ENCODE measurements at places on chromosomes 4 and X.

GRCh38 chr4:148071009-148071408 is 339.1 kb downstream of the ARHGAP10 start:
- H3K27me3 ChIP-seq, result no peaks in the 10 kb centered on the region
- no peak overlapping the region for H3K4me3 ChIP-seq
- no peaks in the 10 kb centered on the region for H3K4me1 ChIP-seq
- no peak overlapping the region for H3K27ac ChIP-seq

- H3K27me3 ChIP-seq, result no peaks in the 10 kb centered on the region
- H3K4me1 ChIP-seq, result peaks cover 1% of the 10 kb centered on the region
- no peaks in the 10 kb centered on the region for H3K36me3 ChIP-seq
- no peak for DNase-seq
- no peak overlapping the region for H3K4me3 ChIP-seq
Observed at GRCh38 chr4:154485127-154485773, 6.3 kb downstream of the DCHS2 start.

DNA sequence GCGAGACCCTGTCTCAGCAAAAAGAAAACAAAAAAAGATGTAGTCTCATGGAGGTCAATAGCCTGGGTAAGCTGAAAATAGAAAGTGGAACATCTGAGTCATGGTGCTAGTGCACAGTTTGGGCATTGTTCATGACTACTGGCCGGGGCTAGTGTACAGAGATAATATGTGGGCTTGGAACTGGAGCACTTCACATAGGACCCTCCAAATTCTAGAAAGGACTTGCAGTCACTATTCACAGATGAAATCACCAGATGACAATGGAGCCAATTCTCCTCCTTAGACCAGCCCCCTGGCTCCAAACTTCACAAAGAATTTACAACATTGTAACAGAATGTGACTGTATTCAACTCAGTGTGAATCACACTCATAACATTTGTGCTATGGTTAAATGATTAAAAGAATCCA is 367.8 kb upstream of the SLC7A11 start:
- H3K27me3 ChIP-seq, result no peaks in the 10 kb centered on the region
- DNase-seq, result no peak
- peaks cover 8% of the 10 kb centered on the region for H3K4me1 ChIP-seq
- no peak overlapping the region for H3K4me3 ChIP-seq

DNA sequence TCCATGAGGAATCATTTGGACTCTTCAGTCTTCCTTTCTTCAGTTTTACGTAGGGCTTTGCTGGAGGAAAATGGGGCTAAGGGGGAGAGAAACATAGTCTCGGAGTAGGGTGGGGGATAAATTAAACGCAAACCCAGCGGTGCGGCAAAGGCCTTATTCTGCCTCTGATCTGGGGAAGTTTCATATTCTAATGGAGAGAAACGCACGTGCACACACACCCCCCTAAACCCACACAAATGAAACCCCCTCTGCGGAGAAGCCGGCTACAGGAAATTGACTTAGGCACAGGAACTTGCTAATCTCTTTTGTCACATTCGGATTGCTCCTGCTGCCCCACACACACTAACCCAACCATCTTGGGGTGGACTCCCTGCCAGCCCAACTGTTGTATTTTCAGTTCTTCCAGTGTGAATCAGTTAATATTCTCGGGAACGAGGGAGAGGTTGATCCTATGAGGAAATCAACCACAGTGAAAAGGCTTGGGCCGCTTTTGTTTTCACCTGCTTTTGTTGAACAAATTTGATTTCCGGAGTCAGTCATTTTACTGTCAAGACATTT is at the start of gene RHOH:
RHOH (plus strand) TSS at position 308 of the 558 bp plus-strand sequence. CDS start 46,356 bp downstream, outside the sequence.
- H3K36me3 ChIP-seq, result no peaks in the 10 kb centered on the region
- no peaks in the 10 kb centered on the region for H3K27me3 ChIP-seq
- H3K4me1 ChIP-seq, result no peaks in the 10 kb centered on the region
- no peak within 1 kb of the TSS for H3K4me3 ChIP-seq
- H3K27ac ChIP-seq, result no peak within 1 kb of the TSS
- no peak for DNase-seq

- no peaks in the 10 kb centered on the region for H3K36me3 ChIP-seq
- peaks cover 3% of the 10 kb centered on the region for H3K4me1 ChIP-seq
- no peak overlapping the region for H3K4me3 ChIP-seq
- DNase-seq, result no peak
- H3K27me3 ChIP-seq, result no peaks in the 10 kb centered on the region
Observed at GRCh38 chr4:146943691-146944375, 1.8 kb downstream of the TTC29 start.

DNA sequence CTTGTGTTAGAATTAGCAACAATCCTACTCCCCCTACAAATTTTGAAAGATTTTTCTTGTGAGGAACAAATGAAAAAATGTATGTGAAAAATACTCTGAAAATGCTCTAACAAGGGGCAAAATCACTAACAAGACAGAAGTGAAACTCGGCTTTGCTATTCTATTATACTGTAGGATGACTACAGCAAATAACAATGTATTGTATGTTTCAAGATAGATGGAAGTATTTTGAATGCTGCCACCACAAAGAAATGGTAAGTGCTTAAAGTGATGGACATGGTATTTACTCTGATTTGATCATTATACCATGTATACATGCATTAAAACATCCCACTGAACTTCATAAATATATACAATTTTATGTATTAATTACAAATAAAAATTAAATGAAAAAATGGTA is 192.8 kb downstream of the SPOCK3 start:
- H3K4me1 ChIP-seq, result no peaks in the 10 kb centered on the region
- no peaks in the 10 kb centered on the region for H3K27me3 ChIP-seq
- no peak for DNase-seq
- no peaks in the 10 kb centered on the region for H3K36me3 ChIP-seq
- H3K4me3 ChIP-seq, result no peak overlapping the region
- H3K27ac ChIP-seq, result no peak overlapping the region

- no peak for DNase-seq
- H3K4me1 ChIP-seq, result no peaks in the 10 kb centered on the region
- no peaks in the 10 kb centered on the region for H3K27me3 ChIP-seq
- no peak overlapping the region for H3K27ac ChIP-seq
Observed at GRCh38 chr4:90950385-90950841, 823.2 kb downstream of the CCSER1 start.

- no peak overlapping the region for H3K27ac ChIP-seq
- peaks cover 2% of the 10 kb centered on the region for H3K4me1 ChIP-seq
- DNase-seq, result no peak
- H3K36me3 ChIP-seq, result no peaks in the 10 kb centered on the region
- no peaks in the 10 kb centered on the region for H3K27me3 ChIP-seq
- no peak overlapping the region for H3K4me3 ChIP-seq
Observed at GRCh38 chr4:17329046-17329445, 182.8 kb downstream of the QDPR start.

DNA sequence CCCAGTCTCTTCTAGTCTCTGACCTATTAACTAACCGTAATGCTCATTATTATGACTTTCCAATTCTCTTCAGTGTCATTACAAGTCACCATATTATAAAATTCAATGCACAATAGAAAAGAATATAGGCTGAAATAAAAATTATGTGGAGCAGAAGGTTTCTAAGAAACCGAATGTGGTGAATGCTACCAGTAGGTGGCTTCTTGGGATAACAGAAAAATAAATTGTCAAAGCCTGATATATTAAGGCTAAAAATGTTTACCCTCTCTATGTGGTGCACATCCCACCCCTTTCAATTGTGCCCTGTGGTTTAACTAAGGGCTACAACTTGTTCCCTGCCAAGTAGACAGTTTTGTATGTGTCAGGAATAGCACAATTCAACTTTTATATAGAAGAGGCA is 624.6 kb upstream of the TECRL start:
- H3K36me3 ChIP-seq, result no peaks in the 10 kb centered on the region
- H3K27me3 ChIP-seq, result no peaks in the 10 kb centered on the region
- DNase-seq, result no peak

GRCh38 chr4:187380181-187380581 is 615.4 kb upstream of the ZFP42 start:
- H3K4me3 ChIP-seq, result no peak overlapping the region
- DNase-seq, result no peak
- no peaks in the 10 kb centered on the region for H3K27me3 ChIP-seq
- H3K27ac ChIP-seq, result no peak overlapping the region
- no peaks in the 10 kb centered on the region for H3K4me1 ChIP-seq

GRCh38 chr4:103092245-103092644 is 7.4 kb downstream of the BDH2 start:
- no peak overlapping the region for H3K4me3 ChIP-seq
- H3K36me3 ChIP-seq, result peaks cover 8% of the 10 kb centered on the region
- no peaks in the 10 kb centered on the region for H3K27me3 ChIP-seq
- H3K27ac ChIP-seq, result no peak overlapping the region
- H3K4me1 ChIP-seq, result no peaks in the 10 kb centered on the region
- no peak for DNase-seq

GRCh38 chr4:22962295-22962694 is 269.6 kb downstream of the GBA3 start:
- no peaks in the 10 kb centered on the region for H3K4me1 ChIP-seq
- H3K36me3 ChIP-seq, result no peaks in the 10 kb centered on the region
- no peaks in the 10 kb centered on the region for H3K27me3 ChIP-seq
- no peak for DNase-seq
- no peak overlapping the region for H3K27ac ChIP-seq

DNA sequence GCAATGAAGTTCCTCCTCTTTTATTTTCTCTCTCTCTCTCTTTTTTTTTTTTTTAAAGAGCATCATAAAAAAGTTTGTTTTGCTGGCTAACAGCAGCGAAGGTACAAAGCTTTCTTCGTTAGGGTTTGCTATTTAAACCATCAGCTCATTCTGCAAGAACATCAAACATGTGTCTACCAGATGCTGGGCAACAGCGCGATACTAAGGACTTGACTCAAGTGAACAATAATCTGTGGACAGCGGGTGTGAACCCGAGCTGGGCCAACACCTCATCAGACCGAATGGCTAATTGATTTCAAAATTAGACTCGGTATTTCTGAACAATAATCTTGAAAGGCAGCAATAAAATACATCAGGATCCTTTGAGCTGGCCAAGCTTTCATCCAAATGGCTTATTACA is 246.4 kb downstream of the FBXO8 start:
- no peaks in the 10 kb centered on the region for H3K27me3 ChIP-seq
- no peaks in the 10 kb centered on the region for H3K4me1 ChIP-seq
- H3K36me3 ChIP-seq, result no peaks in the 10 kb centered on the region
- no peak overlapping the region for H3K4me3 ChIP-seq

- no peak overlapping the region for H3K27ac ChIP-seq
- no peak overlapping the region for H3K4me3 ChIP-seq
- DNase-seq, result no peak
- H3K4me1 ChIP-seq, result no peaks in the 10 kb centered on the region
Observed at GRCh38 chr4:177222781-177223180, 86.9 kb upstream of the NEIL3 start.

DNA sequence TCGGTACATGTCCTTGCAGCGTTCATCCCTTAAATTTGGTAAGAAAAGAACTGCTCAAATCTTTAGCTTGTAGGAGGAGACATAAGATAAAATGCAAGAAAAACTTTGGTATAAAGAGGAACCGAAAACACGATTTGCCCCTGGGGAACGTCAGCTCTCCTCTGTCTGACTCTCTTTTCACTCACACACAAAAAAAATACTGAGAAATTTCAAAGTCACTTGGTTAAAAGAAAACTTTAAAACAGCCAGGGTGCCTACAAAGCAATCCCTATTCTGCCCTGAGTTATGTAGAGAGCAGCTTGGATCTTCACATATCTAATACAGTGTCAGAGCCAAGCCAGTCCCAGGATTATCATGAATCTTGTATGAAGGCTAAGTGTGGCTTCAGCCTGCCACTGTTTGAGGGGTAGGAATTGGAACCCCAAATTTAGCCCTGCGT is 248.5 kb upstream of the CXXC4 start:
- H3K4me3 ChIP-seq, result no peak overlapping the region
- no peaks in the 10 kb centered on the region for H3K27me3 ChIP-seq
- no peaks in the 10 kb centered on the region for H3K36me3 ChIP-seq
- H3K27ac ChIP-seq, result no peak overlapping the region

DNA sequence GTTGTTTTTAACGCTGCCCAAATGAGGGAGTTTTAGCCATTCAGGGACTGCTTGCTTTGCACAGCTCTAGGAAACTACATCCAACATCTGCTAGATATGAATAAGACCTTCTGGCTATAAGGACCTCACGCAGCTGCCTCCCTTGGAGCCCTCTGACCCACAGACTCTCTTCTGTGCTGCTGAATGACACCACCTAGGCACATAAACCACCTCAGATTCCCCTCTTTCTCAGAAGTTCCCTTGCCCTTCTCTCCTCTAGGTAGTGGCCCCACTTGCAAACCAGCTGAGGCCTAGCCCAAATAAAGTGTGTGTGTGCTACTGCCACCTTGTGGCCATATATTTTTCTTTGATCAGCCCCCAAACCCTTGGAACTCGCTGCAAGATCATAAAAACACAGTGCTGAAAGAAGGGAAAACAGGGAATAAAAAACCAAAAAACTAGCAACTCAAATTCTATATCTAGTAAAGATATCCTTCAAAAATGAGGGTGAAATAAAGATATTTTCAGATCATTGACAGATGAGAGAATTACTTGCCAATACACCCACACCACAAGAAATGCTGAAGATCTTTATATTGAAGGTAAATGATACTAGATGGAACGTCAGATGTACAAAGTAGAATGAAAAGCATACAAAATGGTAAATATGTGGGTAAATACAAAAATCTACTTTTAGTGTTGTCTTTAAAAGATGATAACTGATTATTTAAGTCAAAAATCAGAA is 265.9 kb downstream of the ADAMTS3 start:
- DNase-seq, result no peak
- no peaks in the 10 kb centered on the region for H3K27me3 ChIP-seq
- no peaks in the 10 kb centered on the region for H3K4me1 ChIP-seq
- H3K27ac ChIP-seq, result no peak overlapping the region
- H3K36me3 ChIP-seq, result no peaks in the 10 kb centered on the region

DNA sequence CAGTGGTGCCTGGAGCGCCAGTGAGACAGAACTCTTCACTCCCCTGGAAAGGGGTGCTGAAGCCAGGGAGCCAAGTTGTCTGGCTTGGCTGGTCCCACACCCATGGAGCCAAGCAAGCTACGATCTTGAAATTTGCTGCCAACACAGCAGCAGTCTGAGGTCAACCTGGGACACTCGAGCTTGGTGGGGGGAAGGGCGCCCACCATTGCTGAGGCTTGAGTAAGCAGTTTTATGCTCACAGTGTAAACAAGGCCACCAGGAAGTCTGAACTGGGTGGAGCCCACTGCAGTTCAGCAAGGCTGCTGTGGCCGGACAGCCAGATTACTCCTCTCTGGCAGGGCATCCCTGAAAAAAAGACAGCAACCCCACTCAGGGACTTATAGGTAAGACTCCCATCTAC is 149.5 kb downstream of the EDA2R start:
- H3K27me3 ChIP-seq, result no peaks in the 10 kb centered on the region
- no peaks in the 10 kb centered on the region for H3K4me1 ChIP-seq
- no peak overlapping the region for H3K4me3 ChIP-seq
- no peaks in the 10 kb centered on the region for H3K36me3 ChIP-seq
- DNase-seq, result no peak

GRCh38 chr4:53518807-53519206 is 72.5 kb downstream of the LNX1 start:
- DNase-seq, result no peak
- no peak overlapping the region for H3K4me3 ChIP-seq
- H3K27me3 ChIP-seq, result no peaks in the 10 kb centered on the region
- no peaks in the 10 kb centered on the region for H3K36me3 ChIP-seq
- H3K27ac ChIP-seq, result no peak overlapping the region
- H3K4me1 ChIP-seq, result no peaks in the 10 kb centered on the region

Measured in aorta (tissue), 5 donors.